NCI-H1694 (cell line): ENCODE measurements at places on chromosomes 2 and 18.

GRCh38 chr2:45883603-45884000 lies 232.1 kb downstream of the PRKCE start:
- DNase-seq = no peak

- no peak for DNase-seq
These were observed at the start of gene PARD3B for GRCh38 chr2:204544961-204545860. Gene PARD3B (plus strand): TSS chr2:204545475. CDS start chr2:204546000, 525 bp downstream.

DNA sequence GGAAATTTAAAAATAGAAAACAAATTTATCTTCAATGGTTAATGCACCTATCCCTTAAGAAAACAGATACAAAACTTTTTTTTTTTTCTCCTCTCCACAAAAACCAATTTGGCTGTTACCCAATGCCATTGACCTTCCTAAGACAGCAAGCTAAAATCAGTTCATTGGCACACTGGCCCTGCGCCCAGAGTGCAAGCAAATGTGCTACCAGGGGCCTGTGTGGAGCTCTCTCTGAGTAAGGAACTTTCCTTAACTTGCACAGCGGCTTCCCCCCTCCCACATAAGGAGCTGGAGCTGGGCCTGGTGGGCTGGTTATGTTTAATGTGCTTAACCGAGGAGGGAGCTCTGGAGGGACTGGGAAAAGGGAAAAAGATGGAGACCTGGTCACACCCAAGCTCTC lies 17.6 kb upstream of the POU3F3 start:
- DNase-seq = no peak

DNA sequence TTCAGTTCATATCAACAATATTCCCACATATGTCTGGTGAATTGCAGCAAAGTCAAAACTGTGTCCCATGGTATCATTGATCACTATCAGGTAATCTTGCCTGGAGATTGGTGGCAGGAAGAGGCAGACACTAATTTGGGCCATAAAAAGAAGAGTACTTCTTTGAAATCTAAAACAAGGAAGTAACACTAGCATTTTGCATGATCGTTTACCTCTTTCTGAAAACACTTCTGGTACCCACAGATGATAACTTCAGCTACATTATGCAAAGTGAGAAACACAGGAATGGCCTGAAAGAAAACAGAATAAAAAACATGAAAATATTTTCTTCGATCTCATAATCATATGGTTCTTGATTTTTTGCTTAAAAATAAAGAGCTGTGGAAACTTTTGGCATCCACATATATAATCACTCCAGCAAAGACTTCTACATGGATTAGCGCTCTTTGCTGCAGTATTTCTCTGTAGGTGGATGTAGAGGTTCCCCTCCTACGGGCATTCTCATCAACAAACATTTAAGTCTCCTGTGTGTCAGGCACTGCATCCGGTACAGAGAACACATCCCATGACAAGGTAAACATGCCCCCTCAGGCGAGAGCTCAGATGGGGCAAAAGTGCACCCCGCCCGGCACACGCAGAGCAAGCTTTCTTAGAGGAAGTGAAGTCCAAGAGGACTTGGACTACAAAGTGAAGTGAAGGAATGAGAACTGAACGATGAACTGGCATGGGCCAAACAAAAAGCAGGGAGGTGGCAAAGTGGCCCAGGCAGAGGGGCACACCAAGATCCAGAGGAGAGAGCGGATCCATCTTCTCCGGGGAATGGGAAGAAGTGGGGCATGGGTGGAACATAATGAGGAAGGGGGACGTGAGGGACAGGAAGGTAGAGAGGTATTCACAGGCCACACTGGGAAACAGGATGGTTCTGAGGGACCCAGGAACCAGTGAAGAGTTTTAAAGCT lies 68.0 kb upstream of the RIOK3 start:
- no peak for DNase-seq

DNA sequence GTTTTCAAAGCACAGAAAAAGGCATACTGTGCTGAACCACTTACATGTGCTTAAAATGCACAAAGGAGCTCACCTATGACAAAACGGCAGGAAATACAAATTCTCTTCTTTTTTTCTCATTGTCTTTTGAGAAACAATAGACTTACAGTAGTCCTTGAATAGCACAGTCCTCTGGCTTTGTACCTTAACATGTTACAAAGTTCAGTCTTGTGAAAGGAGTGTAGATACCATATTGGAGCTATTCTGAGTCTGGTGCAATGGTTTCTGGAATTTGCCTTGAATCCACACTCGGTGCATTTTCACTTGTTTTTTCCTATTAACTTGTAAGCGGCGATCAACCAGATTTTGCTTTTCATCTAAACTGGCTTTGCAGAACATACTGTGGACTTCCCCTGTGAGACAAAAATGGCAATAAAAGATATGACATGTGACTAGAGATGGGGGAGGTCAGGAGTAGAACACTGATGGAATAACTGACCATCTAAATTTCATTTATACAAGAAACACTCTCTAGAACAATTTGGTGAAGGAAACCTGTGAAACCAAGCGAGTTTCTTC lies 109.7 kb downstream of the METTL8 start:
- DNase-seq = no peak

- no peak for DNase-seq
These were observed 152.2 kb downstream of the ESCO1 start for GRCh38 chr18:21448299-21448698.

- DNase-seq = no peak
These were observed 178.1 kb downstream of the ACOXL start for GRCh38 chr2:110910423-110910822.

DNA sequence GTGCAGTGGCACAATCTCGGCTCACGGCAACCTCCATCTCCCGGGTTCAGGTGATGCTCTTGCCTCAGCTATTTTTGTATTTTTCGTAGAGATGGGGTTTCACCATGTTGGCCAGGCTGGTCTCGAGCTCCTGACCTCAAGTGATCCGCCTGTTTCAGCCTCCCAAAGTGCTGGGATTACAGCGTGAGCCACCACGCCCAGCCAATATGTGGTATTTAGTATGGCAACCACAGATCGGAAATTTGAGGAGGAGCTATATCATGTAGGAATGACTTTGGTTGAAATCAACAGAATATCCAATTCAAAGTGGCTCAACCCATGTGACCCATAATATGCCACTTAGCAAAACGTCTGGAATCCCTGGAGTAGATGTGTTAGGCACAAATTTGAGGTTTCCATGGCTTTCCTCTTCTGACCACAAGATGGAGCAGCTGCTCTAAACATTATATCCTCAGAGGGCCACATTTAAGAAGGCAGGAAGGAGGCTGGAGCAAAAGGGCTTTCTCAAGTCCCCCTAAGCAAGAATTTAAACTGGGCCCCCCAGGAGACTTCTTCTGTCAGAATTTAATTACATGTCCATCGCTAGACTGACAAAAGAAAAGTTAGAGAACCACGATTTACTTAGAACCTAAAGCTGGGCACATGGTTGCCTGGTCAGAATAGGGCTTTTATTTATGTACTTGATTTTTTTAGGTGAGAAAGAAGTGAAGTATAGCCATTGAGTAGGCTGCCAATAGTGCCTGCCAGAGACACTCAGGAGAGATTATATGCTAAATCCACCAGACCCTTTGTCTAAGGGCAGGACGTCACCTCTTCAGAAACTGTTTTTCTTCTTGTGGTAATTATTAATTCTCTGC lies 49.6 kb upstream of the ITSN2 start:
- DNase-seq = peak; percentile 61

GRCh38 chr2:110804915-110805314 lies 72.5 kb downstream of the ACOXL start:
- no peak for DNase-seq

DNA sequence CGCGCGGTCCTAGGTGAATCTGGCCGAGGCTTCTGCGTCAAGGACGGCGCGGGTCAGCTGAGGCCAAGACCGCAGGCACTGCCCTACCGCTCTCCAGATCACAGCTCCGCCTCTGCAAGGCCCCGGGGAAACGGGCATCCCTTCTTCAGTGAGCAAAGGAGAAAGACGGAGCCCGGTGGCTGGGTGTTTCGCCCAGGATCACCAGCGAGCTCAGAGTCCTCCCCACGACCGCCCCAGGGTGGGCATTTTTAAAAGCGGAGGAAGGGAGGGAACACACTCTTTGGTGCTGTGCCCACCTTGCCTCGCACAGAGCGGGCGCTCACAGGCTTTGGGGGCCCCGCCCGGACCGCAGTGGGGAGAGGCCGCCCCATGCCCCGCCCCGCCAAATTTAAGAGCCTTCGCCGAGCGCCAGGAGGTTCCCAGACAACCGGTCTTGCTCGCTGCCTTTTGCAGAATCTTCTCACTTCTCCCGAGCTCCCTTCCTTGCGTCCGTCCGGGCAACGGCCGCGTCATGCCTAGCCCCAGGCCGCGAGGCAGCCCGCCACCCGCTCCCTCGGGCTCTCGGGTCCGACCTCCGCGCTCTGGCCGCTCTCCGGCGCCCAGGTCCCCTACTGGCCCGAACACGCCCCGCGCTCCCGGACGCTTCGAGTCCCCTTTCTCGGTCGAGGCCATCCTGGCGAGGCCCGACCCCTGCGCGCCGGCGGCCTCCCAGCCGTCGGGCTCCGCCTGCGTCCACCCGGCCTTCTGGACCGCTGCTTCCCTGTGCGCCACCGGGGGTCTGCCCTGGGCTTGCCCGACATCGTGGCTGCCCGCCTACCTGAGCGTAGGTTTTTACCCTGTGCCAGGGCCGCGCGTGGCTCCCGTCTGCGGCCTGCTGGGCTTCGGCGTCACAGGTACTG lies at the start of gene NOTO:
NOTO (plus strand) TSS at position 419 of the 899 bp plus-strand sequence; CDS start at position 512, 93 bp downstream.
- no peak for DNase-seq

DNA sequence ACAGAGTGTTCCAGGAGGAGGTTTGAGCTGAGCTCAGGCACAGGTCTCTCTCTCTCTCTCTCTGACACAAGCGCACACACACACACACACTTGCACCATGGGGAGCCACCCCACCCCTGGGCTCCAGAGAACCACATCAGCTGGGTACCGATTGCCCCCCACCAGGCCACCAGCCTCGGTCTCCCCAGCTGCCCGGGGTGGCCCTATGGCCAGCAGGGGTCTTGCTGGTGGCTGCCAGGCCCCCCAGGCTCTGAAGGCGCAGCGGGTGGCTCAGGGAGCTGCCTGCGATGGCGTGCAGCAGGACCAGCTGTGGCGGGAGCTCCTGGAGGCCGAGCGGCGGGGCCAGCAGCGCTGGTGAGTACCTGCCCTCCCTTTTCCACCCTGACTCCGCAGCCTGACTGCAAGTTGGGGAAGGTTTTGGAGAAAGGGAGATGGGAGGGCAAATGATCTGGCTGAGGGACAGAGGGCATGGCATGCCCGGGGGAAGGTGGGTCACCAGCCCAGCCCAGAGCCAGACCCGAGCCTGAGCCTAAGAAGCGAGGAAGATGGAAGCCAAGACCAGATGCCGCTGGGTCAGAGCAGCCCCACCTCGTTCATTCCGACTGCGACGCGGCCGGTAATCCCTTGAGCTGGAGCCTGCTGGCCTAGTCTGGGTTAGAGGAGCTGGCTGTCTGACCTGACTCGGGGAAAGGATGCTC lies 21.9 kb upstream of the SLC66A3 start:
- no peak for DNase-seq

GRCh38 chr2:216389570-216389969 lies 17.3 kb upstream of the MARCHF4 start:
- no peak for DNase-seq

DNA sequence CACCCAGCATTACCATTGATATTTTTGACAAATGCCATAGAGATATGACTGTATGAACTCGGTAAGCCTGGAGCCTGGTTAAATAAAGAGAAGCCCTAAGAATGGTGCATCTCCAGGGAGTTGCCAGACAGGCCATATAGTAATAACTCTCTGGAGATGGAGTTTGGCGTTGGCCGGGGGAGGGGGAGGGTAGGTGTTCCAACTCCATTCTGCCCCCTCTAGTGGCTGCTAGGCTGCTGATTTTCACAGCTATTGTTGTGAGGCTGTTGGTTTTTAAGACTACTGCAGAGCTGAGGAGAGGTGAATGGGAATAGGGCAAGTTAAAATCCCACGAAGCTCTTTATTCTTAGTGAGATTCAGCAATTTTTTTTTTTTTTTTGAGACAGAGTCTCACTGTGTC lies 99.9 kb downstream of the GALNT14 start:
- DNase-seq = no peak

- no peak for DNase-seq
These were observed 27.6 kb downstream of the UBXN2A start for GRCh38 chr2:23967846-23968245.

DNA sequence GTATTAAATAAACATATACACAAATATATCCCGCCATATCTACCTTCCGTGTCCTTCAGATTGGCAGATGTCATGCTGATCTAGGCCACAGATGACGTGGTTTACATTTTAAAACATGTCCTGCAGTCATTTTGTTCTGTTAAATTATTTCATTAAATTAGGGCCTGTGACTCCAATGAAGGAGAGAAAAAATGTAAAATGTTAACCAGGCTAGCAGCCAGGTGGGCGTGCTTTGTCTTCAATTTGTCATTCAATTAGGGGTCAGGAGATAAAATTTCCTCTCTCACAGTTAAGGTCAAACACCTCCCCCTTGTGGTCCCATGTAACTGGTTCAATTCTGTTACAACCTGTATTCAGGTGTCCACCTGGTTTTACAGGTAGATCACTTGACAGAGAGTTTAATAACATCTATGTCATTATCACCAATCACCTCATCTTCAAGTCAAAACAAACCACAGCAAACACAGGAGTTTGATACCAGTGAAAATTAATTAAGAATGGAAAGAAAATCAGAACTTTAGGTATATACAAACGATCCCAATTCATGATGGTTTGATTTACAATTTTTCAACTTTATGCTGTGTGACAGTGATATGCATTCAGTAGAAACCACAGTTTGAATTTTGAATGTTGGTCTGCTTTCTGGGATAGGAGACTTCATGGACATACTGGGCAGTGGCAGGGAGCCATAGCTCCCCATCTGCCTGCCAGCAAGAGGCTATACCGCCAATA lies 339.4 kb downstream of the CMPK2 start:
- DNase-seq = peak; percentile 83

- DNase-seq = no peak
These were observed 416.6 kb upstream of the SMIM21 start for GRCh38 chr18:75844146-75844545.

- DNase-seq = no peak
These were observed 227.7 kb upstream of the ZEB2 start for GRCh38 chr2:144747571-144747970.
